ENCODE measurements at places on chromosomes 1 and 21. TPM values are rescaled to one million over a fixed set of nuclear protein-coding genes. Genes with fewer than 3 reads are reported as not detected.

The PODN gene
- total RNA-seq: 0.38 TPM

- no peak for DNase-seq
- H3K36me3 ChIP-seq: peaks cover 9% of the 10 kb centered on the region
- H3K4me3 ChIP-seq: no peak overlapping the region
- peaks cover 11% of the 10 kb centered on the region for H3K27me3 ChIP-seq
- H3K27ac ChIP-seq: no peak overlapping the region
Measured at GRCh38 chr1:152109231-152109997, 5.8 kb downstream of the TCHH start.

- H3K27ac ChIP-seq: peak overlapping the region; percentile 91
- H3K36me3 ChIP-seq: peaks cover 3% of the 10 kb centered on the region
- no peak overlapping the region for H3K4me3 ChIP-seq
- no peaks in the 10 kb centered on the region for H3K27me3 ChIP-seq
- DNase-seq: no peak
Measured at GRCh38 chr21:44867999-44868700, 5.3 kb downstream of the PTTG1IP start.

- peaks cover 24% of the 10 kb centered on the region for H3K4me1 ChIP-seq
- no peak for DNase-seq
- H3K36me3 ChIP-seq: no peaks in the 10 kb centered on the region
Measured at GRCh38 chr21:38987633-38988508, 182.1 kb downstream of the ETS2 start.

DNA sequence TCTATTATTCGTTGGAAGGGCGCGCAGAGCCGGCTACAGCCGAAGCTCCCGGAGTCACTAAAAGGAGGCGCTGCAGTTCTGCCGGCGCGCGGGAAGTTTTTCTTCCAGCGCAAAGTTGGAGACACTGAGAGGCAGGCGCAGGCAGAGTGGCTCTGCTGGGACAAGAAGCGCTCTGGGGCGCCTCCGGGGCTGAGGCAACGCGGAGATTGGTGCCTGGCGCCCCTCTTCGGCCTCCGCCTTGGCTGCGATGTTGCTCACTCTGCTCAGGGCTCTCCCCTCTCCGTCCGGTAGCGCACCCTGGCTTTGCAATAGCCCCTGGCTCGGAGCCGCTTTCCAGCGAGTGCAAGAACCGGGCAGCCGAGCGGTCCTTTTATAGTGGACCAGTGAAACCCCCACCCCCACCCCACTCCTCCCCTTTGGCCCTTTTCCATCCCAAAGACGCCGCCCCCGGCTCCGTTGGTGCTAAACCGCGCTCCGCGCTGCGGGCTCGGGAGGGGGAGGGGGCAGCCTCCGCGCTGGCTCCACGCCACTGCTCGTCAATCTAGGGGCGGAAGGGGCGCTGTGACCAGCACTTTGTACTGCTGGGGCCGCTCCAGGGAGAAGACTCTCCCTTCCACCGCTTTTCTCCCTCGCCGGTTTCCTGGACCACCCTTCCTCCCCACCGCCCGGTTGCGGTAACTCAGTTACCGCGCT, at the start of gene ADAMTS1:
Gene ADAMTS1 (minus strand): TSS at position 344 of the 693 bp plus-strand sequence. CDS start 455 bp downstream, outside the sequence.
- DNase-seq: peak; percentile 80
- H3K4me3 ChIP-seq: peak within 1 kb of the TSS; percentile 85
- peaks cover 25% of the 10 kb centered on the region for H3K4me1 ChIP-seq
- H3K36me3 ChIP-seq: peaks cover 17% of the 10 kb centered on the region

DNA sequence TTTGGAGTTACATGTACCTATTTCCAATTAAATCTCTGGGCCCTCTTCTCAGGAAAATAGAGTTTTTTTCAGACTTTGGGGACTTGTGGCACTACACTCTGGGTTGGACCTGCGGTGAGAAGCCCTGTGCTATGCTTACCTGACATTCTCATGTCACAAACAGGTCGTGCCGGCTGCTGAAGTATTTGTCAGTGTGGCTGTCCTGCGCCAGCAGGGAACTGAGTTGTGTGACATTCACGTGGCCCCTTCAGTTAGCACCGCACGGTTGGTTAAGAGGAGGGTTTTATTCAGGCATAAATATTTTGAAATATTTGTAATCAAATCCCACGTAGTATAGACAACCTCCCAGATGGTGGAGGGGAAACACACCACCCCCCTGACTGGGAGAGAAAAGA, 6.3 kb upstream of the COL6A2 start:
- no peaks in the 10 kb centered on the region for H3K4me1 ChIP-seq
- H3K27me3 ChIP-seq: peaks cover 15% of the 10 kb centered on the region
- H3K27ac ChIP-seq: no peak overlapping the region
- H3K36me3 ChIP-seq: peaks cover 2% of the 10 kb centered on the region

The DMBX1 gene
- total RNA-seq: not detected
